ENCODE measurements at places on chromosomes 2 and 18.

DNA sequence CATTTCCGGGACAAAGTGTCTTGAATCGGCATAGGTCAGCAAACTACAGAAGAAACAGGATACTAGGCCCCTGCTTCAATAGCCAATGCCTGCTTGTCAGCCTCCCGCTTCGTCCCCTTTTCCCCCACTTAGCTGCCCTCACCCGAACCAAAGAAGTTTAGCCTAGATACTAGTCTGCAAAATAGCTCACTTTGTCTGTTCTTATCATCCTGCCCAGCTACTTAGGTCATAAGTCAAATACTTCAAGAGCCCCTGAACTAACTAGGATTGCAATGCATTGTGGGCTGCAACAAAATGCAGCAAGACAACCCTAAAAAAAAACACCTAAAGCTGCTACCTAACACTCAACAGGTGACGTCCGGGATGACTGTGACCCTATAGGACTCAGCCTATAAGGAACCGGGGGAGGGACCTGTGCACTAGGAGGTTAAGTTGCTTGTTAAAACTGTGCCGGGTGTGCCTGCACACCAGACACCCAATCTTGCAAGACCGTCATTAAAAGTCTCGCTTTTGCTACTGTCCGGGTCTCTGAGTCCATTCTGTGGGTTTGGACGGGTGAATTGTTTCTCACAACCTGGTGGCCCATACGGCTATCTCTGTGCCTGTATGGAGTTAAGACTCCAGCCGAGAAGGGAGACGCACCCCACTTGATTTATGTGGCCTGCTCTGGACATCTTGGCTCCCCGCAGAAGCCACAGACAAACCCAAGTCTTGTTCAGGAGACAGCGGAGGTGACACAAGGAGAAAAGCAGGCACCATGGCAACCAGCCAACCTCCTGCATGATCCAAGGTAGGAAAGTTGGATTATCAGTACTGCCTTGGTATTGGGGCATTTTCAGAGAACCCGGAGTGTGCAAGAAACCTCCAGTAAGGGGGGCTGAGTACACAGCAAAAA, 105.9 kb downstream of the HIBCH start:
- DNase-seq = no peak

GRCh38 chr18:4603955-4604354, 148.8 kb upstream of the DLGAP1 start:
- DNase-seq = no peak

DNA sequence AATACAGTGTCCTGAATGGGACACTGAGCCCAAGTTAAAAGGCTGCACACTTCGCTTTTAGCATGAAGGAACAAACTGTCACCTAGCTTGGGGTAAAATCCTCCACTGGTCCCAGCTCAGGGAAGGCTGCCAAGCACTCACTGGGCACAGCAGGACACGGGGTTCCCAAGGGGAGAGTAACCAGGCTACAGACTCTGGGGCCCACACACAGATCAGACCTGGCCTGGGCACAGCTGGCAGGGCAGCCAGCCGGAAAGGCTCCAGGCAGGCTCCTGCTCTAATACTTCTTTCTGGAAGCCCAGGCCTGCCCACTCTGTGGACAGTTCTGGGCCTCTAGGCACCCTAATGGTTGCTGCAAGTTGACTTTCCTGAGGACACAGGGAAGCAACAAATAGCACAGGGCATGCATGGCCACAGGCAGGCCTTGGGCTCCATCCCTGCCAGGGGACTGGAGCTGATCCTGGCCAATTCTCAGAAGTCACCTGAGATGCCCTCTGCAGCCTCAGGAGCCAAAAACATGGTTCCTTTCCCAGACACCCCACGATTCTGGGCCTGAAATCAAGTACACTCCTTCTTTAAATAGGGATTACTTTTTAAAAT, 18.7 kb upstream of the SULT1C3 start:
- DNase-seq = no peak

- DNase-seq = no peak
Observed at GRCh38 chr2:5042666-5043440, 649.3 kb upstream of the SOX11 start.

DNA sequence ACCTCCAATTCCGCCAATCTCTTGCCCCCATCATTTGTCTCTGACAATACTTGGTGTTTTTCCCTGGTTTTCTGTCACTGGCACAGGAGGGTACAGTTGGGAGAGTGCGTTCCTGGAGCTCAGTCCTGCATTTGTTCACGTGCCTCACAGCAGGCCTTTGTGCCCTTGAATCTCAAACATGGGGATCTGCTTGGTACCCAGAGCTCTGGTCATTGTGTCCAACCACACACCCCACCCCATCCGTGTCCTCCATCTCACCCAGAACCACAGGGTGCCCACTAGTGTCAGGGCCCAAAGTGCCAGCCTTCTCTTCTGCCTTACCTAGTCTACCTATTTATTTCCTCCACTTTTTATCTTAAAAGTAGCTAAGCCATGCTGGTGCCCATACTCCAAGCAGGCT, 16.2 kb downstream of the GAREM2 start:
- DNase-seq = no peak

- DNase-seq = no peak
Observed at GRCh38 chr2:46769809-46770208, 145.8 kb downstream of the MCFD2 start.

GRCh38 chr2:109674894-109675534, 60.9 kb downstream of the SOWAHC start:
- no peak for DNase-seq

- peak; percentile 25 for DNase-seq
Observed at GRCh38 chr2:98607741-98608115, 584 bp downstream of the COA5 start.

- DNase-seq = no peak
Observed at GRCh38 chr18:55240978-55241377, 281.7 kb upstream of the CCDC68 start.

GRCh38 chr2:23460228-23460627, 75.2 kb downstream of the KLHL29 start:
- peak; percentile 32 for DNase-seq

DNA sequence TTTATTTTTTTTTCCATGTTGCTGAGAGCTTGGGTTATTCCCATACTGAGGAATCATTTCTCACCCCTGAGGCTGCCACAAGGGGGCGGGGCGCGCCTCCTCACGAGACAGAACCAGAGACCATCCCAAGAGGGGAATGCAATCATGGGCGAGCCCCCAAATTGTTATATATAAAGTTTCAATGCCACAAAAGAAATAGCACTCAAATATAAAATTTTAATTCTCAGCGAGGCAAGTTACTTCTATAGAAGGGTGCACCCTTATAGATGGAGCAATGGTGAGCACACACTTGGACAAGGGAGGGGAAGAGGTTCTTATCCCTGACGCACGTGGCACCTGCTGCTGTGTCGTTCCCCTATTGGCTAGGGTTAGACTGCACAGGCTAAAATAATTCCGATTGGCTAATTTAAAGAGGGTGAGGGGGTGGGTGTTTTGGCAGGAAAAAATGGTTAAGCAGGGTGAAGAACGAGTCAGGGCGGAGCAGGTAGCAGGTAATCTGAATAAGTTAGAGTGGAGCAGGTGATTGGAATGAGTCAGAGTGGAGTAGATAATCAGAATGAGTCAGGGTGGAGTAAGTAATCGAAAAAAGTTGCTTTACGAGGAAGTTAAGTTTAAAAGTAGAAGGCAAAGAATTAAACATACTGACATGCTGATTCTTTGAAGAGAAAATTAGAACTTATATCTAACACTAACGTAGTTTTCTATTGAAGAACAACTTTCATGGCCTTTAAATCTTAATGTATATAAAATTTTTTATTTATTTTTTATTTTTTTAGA, 177.5 kb downstream of the MTCL1 start:
- peak; percentile 34 for DNase-seq

DNA sequence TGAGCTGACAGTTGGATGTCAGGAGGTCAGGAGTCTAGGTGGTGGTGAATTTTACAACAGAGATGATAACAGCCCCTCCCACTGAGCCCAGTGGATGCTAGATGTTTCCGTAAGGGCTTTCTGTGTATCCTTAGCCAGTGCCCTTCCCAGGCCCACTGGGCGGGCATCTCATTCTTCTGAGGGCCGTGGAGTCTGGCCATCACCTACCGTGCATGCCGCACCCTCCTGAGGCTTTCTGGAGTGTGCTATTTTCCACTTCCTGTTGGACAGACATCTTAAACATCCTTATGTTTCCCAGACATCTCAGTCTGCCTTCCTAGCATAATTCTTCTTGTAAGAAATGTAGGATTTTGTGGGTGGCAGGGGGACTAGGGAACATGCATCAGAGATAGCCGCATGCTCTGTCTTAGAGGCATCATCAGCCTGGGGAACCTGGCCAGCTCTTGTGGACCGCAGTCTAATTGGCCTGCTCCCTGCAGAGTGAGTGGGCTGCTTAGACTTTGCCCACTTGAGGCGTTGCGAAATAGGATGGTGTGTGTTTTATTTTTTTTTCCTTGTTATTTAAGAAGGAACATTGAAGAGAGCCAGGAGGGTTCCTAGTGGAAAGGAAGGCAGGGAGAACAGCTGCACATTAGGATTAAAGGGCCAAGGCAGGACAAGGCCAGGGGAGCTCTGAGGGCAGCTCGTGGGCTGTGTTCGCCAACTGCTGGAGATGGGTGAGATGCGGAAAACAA, 135.8 kb downstream of the SH3RF3 start:
- no peak for DNase-seq

DNA sequence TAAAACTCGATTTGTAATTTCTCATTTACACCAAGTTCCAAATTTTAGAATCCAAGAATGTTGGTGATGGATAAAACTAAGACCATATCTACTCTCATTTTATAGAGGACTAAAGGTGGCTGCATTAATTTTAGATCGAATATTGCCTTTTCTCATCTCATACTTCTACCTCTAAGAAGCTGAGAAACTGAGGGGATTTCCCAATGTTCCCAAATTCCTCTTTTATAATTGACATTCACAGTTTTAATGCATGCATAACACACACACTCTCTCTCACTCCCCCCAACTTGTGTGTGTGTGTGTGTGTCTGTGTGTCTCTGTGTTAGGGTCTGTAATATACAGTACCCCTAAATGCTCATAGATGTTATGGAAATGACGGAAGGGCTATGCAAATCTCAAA, 328.8 kb upstream of the SLC14A2 start:
- DNase-seq = no peak

GRCh38 chr2:2836343-2837070, 505.4 kb upstream of the MYT1L start:
- no peak for DNase-seq

- no peak for DNase-seq
Observed at GRCh38 chr18:57142324-57142723, 4.6 kb upstream of the BOD1L2 start.

- no peak for DNase-seq
Observed at GRCh38 chr2:162994718-162995117, 156.2 kb upstream of the KCNH7 start.

DNA sequence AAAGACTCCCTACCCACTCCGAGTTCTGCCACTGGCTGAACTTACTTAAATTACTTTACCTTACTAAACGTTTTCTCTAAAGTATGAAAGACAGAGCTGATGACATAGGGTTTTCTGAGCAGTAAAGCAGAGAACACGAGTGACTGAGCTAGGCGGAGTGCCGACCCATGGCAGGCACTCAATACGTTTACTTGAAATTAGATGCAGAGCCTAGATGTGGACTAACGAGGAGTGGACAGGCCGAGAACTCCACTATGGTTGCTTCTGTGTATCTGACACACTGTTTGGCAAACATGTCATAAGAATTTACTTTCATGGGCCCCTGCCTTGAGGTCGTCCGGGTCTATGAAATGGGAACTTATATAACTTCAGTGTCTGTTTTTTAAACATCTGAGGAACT, 471.0 kb downstream of the STK39 start:
- no peak for DNase-seq

DNA sequence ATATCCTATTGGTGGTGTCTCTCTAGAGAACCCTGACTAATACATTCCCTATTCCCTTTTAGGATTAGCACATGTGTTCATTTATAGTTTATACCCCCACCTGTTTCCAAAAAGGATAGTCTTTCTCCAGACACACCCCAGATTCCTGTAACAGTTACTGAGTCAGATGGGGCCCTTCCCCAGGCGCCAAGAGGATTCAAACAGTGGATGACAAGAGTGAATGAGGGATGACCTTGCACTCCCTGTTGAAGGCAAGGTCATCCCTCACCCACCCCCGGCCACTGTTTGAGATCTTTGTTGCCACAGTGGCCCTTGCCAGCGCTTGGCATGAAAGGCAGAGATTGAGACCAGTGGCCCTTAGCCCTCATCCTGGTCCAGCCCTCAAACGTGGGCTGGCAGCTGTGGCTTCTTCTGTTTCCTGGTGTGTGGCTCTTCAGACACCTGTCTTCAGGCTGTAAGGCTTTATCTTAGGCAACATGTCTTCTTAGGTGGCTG, 15.3 kb upstream of the REEP1 start:
- DNase-seq = no peak

DNA sequence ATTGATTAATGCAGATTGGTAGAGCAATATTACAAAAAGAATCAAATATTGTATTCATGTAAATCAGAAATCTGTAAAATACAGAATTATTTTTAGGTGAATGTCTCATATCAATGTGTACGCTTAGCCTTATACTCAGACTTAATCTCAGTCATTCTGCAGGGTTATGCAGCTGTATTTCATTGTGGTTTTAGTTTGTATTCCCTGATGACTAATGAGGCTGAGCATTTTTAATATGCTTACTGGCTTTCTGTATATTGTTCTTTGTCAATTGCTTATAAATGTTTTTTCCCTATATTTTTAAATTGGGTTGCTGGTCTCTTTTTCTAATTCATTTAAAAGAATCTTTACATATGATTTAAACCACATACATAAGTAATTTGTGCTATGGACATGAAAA, 50.1 kb downstream of the CDH19 start:
- no peak for DNase-seq

- no peak for DNase-seq
Observed at GRCh38 chr18:2191180-2191790, 380.0 kb downstream of the METTL4 start.

DNA sequence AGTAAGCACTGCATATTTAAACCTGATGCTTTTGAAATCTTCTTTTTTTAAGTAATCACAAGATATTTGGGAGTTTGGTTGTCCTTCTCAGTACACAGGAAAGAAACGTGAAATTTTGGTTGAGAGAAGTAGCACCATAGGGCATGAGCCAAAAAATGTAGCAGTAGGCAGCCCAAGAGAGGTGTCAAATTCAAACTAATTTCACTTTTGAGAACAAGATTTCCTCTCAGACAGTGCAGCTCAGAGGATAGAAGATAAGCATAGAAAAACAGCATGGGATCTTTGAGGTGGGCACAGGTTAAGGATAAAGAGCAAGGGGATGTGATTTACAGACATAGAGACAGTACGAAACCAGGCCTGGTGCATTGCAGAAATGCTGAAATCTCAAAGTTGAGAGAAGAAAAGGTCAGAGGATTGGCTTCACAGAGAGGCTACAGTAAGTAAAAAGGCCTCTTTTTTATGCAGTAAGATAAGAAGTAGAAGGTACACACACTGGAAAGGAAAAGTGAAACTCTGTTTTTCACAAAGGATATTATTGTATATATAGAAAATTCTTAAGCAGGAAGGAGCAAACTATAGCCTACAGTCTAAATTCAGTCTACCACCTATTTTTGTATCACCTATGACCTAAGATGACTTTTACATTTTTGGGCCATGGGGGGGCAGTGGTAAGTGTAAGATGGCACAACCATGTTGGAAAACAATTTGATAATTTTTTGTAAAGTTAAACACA, 89.8 kb downstream of the PKP4 start:
- DNase-seq = peak; percentile 11

GRCh38 chr2:4903656-4904348, 788.4 kb upstream of the SOX11 start:
- no peak for DNase-seq

GRCh38 chr2:67825476-67825875, 237.3 kb downstream of the C1D start:
- DNase-seq = peak; percentile 68

- no peak for DNase-seq
Observed at GRCh38 chr2:127586746-127587295, 51.3 kb downstream of the MYO7B start.

- DNase-seq = no peak
Observed at GRCh38 chr2:82652117-82652516, 1807.0 kb downstream of the SUCLG1 start.

All from hematopoietic multipotent progenitor cell treated with erythropoietin and hydrocortisone succinate and interleukin-3 and kit ligand, for 4 days (in vitro differentiated cells).